Prostate gland (tissue), 2 donors: ENCODE measurements at places on chromosomes 2 and 18. TPM values are rescaled to one million over a fixed set of nuclear protein-coding genes. Genes with fewer than 3 reads are reported as not detected.
A peak's percentile ranks its signal among the peaks of the same experiment; 100 is the strongest.

DNA sequence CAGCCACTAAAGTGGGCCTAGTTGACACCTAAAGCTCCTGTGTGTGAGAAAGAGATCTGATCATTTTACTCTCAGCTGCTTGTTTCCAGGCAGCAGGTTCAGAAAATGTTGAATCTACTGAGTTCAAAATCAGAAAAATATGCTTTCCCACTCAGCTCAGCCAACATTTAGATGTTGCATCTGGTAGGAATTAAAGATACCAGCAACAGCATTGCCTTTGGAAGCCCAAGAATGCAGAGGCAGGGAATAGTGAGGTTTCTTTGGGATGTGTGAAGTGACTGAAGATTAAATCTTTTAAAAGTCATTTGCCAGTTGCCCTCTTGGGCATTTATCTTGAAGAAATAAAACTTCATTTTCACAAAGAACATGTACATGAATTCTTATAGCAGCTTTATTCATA is 33.9 kb upstream of the DOCK10 start:
- DNase-seq: no peak

- no peak for DNase-seq
Measured at GRCh38 chr2:228469721-228470120, 288.2 kb upstream of the SPHKAP start.

GRCh38 chr2:155630760-155631159 is 701.8 kb downstream of the NR4A2 start:
- no peak for DNase-seq

GRCh38 chr2:211407076-211407475 is 850.7 kb downstream of the CPS1 start:
- no peak for DNase-seq

B4GALT6 gene
- total RNA-seq: 3.5 TPM

- no peak for DNase-seq
Measured at GRCh38 chr18:2687390-2688001, 32.0 kb downstream of the SMCHD1 start.

- no peak for DNase-seq
Measured at GRCh38 chr2:236887953-236888793, 197.5 kb upstream of the COPS8 start.

GRCh38 chr2:115299199-115299598 is 856.8 kb downstream of the DPP10 start:
- no peak for DNase-seq

- DNase-seq: no peak
Measured at GRCh38 chr2:117720765-117721164, 93.7 kb upstream of the DDX18 start.

DNA sequence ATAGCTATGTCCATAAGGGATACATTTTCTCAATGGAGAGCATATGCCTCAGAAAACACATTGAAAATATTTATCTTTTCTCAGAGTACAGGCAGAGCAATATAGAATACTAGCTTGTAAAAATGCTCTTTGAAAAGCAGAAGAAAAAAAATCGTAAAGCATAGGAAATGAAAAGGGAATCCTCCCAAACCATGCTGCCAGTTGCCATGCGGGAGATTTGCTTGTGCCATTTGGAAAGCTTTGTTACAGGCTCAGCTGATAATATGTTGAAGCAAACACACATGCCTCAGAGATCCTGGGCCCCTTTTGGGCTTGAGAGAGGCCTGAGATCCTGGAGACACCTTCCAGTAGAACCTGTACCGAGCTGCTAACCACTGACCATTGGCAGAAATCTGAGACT is 697.1 kb downstream of the BCL11A start:
- no peak for DNase-seq

- no peak for DNase-seq
Measured at GRCh38 chr2:98484652-98485452, 40.2 kb downstream of the INPP4A start.

- DNase-seq: no peak
Measured at GRCh38 chr2:10230499-10230898, 72.2 kb upstream of the HPCAL1 start.

C2orf74 gene
- total RNA-seq: 12.0 TPM

ARHGEF33 gene
- 2.2 TPM for total RNA-seq

- DNase-seq: peak; percentile 56
Measured at GRCh38 chr2:168336786-168337388, 89.5 kb upstream of the STK39 start.

QPCT gene
- 11.7 TPM for total RNA-seq
